ENCODE measurements at places on chromosomes 5 and 9.

- no peak for DNase-seq
Measured at GRCh38 chr9:4349816-4350418, 50.0 kb upstream of the GLIS3 start.

DNA sequence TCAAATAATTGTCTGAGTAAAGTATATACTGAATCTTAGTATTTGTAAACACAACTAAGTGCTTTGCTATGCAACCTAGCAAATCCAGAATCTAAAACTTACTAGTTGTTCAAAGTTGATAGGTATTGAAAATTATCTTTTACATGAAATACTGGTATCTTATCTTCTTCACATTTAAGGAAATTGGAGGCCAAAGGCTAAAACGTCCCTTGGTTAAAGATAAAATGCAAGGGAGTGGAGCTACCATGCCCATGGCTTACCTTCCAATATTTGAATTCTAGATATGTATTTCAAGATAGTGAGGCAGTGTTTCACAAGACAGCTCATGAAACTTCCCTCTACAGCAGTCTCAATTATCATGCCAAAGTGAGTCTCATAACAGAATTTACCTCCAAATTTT is 373.5 kb downstream of the KIAA0825 start:
- DNase-seq, result no peak

- DNase-seq, result no peak
Measured at GRCh38 chr5:142698447-142699183, 12.7 kb upstream of the FGF1 start.

DNA sequence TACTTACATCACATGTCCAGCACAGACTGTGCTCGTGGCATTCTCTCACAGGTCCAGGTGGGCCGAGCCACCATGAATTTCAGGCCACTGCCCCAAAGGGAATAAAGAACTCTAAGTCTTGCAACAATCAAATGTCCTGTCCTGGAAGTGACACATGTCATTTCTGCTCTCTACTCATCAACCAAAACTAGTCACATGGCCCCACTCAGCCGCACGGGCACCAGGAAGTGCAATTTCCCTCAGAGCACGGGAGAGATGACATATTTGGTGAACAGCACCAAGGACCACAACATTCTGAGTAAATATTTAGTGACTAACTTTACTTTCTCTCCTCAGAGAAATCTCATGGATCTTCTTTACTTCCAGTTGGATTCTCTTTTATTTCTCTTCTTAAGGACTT is 131.1 kb upstream of the TUT7 start:
- DNase-seq, result no peak

DNA sequence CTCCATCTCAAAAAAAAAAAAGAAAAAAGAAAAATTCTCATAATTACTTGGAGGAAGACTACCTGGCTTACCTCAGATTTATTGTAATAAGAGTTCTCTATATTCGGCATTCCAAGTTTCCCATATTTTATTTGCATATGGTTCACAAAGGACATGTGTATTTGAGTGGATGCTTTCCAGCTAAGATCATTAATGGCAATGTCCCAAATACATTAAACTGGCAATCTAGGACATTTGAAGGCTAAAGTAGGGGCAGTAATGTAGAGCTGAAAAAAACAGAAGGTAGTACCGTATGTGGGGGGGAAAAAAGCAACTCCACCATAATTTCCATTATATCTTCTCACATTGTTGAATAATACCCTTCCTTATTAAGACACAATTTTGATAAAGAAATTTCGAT is 4.9 kb downstream of the TUT7 start:
- peak; percentile 13 for DNase-seq

- no peak for DNase-seq
Measured at GRCh38 chr5:154523709-154524108, 45.7 kb upstream of the HAND1 start.

- DNase-seq, result no peak
Measured at GRCh38 chr5:165175041-165175440, 1669.6 kb downstream of the MAT2B start.

DNA sequence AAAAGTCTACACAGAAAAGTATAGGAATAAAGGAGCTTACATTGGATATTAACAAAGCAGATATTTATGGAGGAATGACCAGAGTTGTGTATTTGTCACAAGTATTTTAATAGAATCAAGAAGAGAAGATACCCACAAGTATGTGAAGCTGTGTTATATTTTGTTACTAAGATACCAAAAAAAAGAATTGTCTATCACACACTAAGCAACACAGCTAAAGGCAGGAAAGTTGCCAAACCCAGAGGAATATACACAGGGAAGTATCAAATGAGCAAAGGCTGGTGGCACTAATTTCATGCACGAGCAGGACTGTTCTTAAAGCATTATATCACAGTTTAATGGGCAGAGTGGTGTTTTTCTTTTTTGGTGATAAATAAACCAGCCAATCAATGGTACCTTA is 30.9 kb upstream of the RAI14 start:
- no peak for DNase-seq

DNA sequence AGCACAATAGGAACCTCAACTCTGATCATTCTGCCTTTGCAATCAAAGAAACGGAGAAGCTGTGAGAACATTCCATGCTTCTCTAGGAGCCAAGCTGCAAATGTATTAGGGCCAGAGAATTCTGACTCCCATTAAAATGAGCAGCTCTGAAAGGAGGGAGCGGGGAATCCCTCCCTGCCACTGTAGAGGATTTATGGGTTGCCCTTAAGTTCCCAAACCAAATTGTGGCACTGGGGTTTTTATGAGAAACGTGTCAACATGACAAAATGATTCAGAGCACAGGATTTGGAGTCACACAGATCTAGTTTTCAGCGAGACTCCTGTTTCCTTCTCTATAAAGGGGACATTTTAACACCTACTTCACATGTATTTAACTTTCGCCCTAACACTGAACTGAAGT is 1.8 kb downstream of the IL6ST start:
- peak; percentile 39 for DNase-seq

DNA sequence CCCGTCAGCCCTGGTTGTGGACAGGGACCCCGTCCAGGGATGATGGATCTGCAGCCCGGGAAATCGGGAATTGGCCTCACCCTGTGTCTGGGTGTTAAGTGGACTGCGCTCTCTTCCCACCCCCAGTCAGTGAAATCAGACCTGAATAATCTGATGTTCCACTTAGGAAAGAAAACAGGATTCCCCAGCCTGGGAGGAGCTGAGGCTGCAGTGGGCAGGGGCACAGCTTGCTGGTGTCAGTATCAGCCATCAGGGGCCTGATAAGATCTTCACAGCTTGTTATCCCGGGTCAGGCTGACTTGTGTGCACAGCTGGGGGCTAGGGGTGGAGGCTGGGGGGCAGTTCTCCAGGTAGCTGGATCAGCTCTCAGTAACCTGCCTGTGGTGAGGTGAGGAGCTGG is 29.1 kb downstream of the LMX1B start:
- DNase-seq, result no peak

- peak; percentile 31 for DNase-seq
Measured at GRCh38 chr5:179166886-179167841, 107.0 kb downstream of the ZNF354C start.

DNA sequence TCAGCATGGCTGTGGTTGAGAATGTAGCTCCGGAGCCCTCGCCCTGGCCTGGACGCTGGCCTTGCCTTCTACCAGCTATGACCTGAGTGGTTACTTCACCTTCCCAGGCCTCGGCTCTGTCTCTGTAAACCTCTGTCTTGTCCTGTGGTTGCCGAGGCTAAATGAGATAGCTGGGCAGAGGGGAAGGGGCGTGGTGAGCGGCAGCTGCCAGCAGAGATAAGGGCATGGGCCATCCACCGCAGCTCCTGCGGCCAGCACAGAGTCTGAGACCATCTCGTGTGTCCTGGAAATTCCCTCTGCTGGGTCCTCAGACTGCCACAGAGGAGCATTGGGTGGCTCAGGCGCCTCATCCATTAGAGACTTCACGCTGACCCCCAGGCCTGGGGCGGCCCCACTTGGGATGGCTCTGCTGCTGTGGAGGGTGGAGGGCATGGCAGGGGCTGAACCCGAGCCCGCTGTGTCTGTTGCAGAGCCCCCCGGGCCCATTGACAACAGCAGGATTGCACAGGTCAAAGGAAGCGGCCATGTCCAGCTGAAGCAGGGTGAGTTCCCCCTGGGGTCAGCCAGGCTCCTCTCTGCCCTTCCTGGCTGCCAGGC is 43.9 kb downstream of the USP20 start:
- DNase-seq, result no peak

DNA sequence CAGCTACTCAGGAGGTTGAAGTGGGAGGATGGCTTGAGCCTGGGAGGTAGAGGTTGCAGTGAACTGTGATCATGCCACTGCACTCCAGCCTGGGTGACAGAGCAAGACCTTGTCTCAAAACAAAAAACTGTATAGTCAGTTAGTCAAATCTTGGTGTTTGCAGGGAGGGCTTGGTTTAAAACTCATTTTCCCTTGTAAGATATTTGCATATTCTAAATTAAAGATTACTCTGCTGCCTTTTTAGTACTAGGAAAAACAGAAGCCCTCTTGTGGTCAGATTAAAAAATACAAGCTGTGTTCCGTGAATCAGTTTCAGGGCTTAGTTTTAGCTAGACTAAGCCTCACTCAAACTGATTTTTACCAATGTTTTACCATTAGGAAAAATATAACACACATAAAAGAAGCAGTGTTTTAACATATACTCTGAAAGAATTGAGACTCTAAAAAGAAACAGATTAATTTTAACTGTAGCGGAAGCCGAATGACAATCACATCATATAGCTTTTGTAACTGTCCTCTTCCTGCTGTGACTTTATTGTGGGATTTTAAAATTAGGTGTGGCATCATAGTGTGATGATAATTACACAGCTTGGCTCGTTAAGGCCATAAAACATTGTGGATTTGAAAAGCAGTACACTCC is 84.9 kb upstream of the BASP1 start:
- no peak for DNase-seq

DNA sequence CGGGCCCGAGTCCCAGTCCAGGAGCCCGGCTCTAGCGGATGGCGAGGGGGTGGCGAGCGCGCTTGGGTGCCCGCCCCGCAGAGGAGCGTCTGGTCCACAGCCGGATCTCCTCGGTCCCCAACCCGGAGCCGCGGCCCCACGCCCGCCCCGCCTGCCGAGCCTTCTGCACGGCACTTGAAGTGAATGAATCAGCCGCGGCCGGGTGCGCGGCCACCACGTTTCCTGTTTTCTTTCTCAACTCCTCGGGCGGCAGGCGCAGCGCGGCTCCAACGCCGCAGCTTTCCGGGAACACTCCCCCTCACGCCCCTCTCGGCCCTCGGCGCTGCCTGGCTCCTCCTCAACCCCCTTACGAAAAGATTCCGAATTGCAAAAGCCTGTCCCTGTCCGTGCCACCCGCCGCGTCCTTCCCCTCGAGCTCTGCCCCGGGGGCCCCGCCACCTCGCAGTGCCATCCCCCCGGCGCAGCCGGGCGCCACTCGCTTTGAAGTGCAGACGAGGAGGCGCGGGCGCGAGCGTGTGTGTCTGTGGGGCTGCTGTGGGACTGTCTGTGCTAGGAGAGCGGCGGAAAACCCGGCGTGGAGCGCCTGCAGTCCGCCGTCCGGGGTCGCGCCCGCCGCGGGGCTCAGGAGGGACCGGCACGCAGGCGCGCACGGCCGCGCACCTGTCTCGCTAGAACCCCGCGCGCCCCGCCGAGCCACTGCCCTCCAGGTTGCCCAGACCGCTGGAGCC is 456.6 kb downstream of the RAB3C start:
- DNase-seq, result peak; percentile 41

DNA sequence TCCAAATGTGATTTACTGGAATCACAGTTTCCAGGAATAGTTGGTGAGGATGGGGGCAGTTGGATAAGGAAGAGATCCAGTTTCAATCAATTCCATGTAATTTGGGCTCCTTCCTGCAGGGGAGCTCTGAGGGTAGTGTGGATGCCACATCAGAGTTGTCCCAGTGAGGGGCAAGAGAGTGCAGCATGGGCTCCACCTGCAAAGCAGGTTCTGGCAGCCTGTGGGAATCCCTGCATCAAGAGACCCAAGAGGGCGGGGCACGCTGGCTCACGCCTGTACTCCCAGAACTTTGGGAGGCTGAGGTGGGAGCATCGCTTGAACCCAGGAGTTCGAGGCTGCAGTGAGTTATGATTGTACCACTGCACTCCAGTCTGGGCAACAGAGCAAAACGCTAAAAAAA is 188.5 kb downstream of the CACNA1B start:
- DNase-seq, result no peak

GRCh38 chr5:175829813-175830585 is 41.4 kb upstream of the CPLX2 start:
- DNase-seq, result no peak

DNA sequence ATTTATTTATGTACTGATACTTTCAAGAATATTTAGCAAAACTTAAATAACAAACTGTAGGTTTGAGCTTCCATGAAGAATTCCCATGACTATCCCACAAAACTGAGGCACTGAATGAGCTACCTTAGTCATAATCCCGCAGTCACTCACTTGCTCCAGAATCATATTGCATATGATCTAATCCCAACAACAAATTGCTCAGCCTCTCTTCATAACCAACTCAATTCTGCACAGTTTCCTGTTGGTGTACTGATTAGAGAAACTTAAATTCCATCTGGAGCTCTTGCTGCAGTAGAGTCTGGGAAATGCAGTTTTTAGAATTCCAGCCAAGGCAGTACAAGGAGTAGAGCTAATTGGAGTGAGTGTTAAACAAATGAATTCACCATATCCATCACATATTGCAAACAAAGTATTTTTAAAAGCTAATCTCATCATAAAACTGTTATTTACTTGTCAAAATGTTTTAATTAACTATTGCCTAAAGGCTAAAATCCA is 35.7 kb upstream of the CDH18 start:
- DNase-seq, result no peak

DNA sequence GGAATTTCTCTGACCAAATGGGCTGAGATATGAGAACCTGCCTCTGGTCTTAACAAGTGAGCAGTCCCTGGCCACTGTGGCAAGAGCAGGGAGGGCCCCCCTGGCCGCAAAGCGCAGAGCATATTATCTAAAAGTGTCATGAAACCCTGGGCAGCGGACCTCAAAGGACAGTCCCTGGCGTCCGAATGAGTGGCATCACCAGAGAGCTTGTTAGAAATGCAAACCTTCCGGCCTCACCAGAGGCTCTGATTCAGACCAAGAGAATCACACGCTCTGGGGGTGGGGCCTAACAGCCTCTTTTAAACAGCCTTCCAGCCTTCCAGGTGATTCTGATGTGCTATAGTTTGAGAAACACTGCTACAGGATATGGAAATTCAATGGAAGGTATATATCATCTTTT is 10.9 kb downstream of the PTPN3 start:
- no peak for DNase-seq

Measured in GM04504 (cell line).